NCI-H187 treated with DMSO at 0.1 percent for 48 hours (cell line): ENCODE measurements at places on chromosomes 4 and X.

GRCh38 chrX:97860226-97860625 lies 976.5 kb downstream of the RPA4 start:
- DNase-seq: no peak

DNA sequence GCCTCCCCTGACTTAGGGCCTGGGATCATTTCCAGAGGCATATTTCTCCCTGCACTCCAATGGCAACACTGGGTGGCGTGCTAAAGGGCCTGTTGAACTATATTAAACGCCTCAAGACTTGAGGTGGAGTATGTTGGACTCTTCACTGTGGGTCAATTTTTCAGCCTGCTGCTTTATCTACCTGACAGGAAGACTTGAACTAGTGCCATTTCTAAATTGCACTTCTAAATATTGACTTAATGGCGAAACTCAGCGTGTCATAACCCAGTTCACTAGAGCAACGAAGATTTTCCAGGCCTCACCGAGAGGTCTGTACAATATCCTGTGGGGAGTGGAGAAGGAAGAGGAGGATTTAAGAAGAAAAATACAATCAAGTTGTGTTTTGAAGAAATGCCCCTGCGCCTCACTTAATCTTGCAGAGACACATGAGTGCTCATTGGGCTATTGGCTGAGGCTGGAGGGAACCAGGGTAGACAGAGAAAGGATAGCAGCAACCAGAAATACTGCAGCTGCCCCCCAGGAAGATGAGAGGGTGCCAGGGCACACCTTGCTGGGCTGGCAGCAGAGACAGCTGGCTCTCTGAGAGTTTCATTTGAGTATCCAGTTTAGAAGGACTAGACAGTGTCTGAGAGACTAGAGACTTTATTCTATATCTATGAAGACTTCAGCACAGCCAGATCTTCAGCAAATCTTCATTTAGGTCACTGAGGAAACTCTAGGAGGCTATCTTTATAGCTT lies 67.4 kb downstream of the ENPP6 start:
- no peak for DNase-seq

DNA sequence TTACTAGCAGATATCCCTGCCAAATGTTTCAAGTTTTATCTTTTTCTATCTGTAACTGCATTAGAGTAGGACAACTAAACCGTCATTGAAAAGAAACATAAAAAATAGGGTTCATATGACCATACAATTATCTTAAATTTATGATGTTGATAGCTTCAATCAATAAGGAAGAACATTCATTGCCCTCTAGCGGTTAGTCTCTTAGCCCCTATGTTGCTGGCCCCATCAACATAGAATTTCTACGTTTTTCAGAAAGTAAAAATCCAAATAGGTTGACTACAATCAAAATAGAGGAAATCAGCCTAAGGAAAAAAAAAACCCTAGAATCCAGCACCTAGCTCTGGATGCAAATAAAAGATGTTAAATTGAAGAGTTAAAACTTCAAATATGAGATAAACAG lies 225.1 kb upstream of the ITM2A start:
- DNase-seq: no peak

GRCh38 chrX:2498781-2499302 lies 1.9 kb downstream of the DHRSX start:
- DNase-seq: no peak

DNA sequence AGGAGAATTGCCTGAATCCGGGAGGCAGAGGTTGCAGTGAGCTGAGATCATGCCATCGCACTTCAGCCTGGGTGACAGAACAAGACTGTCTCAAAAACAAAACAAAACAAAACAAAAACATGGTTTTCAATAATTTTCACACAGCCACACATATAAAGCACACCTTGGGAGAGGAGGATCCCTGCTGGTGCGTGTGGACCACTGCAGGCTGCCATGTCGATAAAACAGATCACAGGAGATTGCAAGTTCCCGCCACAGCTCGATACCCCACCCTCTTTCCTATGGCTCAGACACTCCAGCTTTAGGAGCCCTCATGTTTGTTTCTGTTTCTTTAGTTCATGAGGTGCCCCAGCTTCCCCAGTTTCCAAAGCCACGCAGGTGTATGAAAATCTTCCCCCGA lies 31.3 kb upstream of the CLDN24 start:
- DNase-seq: no peak

GRCh38 chrX:108304210-108304609 lies 134.0 kb downstream of the COL4A6 start:
- DNase-seq: no peak

DNA sequence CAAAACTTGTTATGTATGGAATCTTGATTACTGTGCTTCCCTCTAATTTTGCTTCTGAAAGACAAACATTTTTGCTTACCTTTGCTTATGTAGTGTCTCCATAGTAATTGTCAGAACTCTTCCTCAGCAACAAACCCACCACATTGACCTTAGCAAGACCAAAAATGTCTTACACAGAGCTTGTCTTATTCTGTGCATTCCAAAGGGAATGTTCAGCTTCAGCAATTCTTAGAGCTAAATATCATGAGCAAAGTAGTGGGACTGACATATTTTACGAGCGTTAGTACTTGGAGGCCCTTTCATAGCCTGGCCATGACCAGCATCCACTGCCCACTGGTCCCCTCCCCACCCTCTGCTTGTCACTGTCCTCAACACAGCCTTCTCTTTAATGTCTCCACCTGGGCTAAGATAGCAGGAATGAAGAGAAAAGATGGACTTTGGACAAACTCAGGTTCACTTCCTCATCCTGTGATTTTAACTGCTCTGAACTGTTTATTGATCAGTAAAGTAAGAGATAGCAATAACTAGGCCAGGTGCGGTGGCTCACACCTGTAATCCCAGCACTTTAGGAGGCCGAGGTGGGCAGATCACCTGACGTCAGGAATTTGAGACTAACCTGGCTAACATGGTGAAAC lies 15.5 kb upstream of the SH3D19 start:
- DNase-seq: no peak

DNA sequence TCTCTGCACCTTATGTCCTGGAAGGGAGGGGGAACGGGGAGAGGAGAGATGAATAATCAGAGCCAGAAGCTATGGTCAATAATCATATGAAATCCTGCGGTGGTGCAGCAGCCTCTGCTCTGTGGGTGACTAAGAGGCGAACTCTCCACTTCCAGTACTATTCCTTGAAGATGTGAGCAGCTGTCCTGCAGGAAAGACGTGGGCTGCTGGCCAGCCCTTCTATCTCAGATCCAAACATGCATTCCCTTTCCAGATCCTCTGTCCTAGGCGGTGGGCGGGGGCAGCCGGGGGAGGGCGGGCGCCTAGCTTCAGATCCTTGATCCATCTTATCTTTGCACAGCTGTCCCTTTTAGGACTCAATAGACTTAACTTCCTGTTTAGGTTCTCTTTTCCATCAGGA lies 34.5 kb downstream of the SPINK2 start:
- no peak for DNase-seq

GRCh38 chrX:41445781-41446358 lies 1.3 kb upstream of the NYX start:
- no peak for DNase-seq

GRCh38 chr4:82784681-82785610 lies 13.7 kb downstream of the SCD5 start:
- no peak for DNase-seq

DNA sequence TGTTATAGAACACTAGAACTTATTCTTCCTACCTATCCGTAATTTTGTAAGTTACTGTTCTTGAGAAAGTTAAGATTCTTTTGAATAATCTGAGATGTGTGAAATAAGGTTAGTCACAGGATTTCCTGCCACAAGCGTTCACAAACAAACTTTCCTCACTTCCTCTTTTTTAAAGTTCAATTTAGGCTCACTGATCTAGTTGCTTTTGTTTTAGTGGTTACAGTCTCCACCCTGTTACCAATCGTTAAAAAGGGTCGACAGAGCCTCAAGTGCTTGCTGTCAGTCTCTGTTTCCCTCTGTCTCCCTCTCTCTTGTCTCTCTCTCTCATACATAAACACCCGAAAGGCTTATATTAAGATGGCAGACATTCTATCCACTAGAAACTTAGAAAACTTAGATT lies 35.9 kb upstream of the STK26 start:
- DNase-seq: no peak

DNA sequence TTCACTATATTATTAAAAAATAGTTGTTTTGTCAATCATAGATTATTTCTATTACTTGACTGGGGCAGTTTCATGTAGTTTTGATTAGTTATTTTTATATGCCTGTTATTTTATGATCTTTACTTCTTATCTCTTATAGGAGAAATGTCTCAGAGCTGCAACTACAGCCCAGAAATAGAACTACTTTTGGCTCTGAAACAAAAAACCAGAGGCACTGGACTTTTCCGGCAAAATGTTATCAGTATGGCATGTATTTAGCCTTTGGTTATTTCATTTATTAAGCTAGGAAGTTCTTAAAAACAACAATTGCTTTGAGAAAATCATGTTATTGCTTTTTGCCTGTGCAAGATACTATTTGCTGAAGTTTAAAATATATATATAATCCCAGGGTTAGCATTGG lies 566.5 kb downstream of the ANKRD50 start:
- no peak for DNase-seq

DNA sequence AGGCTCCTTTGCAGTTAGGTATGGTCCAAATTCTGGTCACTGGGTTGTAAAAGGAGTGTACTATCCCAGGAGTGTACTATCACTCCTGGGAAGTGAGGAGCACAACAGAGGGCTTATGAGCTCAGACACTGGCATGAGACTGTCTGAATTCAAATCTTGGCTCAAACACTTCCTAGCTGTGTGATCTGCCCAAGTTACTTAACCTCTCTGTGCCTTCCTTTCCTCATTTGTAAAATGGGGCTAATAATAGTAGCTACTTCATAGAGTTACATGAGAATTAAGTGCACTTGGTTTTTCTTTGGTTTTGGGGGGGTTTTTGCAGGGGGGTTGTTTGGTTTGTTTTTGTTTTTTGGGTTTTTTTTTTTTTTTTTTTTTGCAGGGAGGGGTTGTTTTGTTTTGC lies 152.0 kb downstream of the BCOR start:
- no peak for DNase-seq

DNA sequence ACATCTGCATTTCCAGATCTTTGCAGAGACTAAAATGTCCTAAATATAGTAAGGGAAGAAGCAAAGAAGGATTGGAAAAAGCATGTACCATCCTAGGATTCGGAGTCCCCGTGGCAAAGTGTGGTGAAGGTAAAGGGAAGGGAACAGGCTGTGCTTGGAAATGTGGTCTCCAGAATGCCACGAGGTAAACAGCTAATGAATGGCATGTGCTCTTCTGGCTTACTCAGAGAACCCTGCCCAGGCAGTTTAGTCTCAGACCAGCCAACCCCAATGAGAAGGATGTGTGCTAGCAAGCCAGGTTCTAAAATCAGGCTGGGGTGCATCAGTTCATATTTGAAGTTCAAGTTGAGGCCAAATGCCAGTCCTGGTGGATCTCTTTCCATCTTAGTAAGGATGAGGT lies 113.1 kb downstream of the RS1 start:
- DNase-seq: no peak

DNA sequence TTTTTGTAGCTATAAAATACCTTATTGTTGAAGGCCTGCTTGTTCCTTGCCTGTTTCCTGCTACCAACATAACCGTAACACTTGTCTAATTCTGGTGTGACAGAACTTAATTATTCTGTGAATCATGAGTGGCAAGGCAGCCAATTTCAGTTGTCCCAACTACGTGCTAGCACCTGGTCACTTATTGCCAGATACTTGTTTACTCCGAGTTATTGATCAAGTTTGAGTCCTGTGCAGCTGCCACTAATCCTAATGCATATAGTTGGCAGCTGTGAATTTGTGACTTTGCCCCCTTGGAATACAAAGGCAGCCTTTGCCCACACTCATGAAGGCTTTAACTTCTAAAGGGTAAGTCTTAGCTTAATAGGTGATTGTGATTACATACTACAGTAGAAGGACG lies 7.8 kb upstream of the RNF128 start:
- no peak for DNase-seq

- no peak for DNase-seq
Measured at GRCh38 chr4:11496351-11496829, 67.7 kb upstream of the HS3ST1 start.

- no peak for DNase-seq
Measured at GRCh38 chr4:99921174-99921573, 25.2 kb downstream of the DNAJB14 start.

DNA sequence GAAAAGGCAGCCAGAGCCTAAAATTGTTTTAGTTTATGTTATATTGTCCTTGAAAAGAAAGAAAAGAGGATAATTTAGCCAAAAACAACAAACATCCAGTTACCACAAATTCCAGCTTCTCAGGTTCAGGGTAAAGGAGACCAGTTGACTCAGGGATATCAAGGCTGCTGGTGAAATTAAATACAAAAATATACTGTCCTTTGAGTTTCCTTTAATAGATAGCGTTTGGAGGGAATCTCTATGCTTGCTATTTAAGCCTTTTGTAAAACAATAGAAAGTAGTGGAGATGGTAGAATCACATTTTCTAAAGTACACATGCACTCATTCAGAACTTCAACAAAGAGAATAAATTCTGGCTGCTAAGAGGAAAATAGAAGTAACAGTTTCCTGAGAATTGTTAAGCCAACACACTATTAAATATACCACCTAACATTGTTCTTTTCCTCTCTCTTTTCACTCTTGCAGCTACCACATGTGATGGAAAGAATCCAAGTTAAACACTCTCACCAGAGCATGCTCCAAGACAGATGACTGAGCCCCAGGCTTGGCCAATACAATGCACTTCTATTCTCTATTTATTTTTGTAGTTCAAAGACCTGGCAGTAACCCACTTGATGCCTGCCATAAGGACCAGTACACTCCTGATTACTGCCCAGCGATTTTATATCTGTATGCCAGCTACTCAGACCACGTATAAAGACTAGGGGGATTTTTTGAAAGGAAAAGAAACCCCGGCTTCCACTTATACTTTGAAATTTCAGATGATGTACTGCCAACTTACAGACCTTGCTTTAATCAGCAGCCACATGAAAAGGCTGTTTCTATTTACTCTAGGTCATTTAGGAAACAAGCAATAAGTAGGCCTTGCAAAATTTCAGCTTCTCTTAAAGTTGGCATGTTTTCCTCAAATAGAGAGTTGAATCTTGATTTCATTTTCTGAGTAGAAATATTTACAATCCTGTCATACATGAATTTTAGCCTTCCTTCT lies 756.9 kb downstream of the FAT4 start:
- DNase-seq: no peak
